DMS 273 treated with DMSO at 0.1 percent for 48 hours (cell line): ENCODE measurements at places on chromosomes 11 and 22.

DNA sequence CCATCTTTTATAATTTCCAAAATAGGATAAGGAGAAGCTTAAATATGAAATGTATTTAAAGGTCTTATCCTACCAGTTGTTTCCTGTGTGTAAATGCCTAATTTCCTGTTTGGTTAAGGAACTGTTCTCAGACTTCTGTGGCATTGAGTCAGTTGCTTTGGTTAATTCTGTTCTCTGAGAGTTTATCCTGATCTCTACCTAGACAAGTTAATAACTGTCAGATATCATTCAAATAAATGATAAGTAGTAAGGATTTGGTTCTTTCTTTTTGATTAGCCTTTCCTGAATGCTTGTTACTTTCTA lies 39.5 kb downstream of the CTNND1 start:
- DNase-seq = no peak

DNA sequence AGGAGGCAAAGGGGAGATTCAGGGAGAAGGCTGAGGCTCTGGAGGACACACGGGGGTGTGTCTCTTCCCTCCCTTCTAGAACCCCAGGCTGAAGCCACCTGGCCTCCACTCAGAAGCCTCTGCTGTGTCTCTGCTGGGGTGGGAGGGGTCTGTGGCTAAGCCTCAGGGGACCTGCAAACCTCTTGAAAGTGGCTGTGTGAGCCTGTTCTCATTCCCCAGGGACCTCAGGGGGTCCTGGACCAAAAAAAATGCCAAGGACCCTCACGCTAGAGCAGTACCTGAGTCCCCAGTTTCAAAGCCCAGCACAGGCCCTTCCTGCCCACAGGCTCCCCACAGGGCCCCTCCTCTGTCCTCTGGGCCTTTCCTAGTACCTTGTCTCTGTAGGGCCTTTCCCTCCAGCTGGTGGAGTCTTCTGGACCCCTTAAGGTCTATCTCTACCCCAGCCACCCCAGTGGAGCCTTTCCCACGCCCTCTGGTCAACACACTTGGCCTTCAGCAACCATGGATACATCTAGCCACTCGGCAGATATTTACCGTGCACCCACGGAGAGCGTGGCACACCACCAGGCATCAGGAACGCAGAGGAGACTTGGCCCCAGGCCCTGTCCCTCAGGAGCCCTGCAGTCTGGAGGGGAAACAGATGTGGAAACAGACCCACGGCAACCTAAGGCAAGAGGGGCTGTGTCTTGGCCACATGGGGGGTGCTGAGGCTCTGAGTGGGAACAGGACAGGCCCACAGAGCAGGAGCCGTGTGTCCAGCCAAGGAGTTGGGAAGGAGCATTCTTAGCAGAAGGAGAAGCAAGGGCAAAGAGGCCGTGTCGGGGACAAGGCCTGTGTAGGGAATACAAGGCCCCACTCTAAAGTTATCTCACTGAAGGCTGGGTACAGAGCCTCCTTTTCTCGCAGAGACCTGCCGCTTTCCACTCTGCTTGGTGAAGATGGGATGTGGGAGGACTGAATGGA lies 18.5 kb downstream of the PLA2G6 start:
- DNase-seq = no peak

DNA sequence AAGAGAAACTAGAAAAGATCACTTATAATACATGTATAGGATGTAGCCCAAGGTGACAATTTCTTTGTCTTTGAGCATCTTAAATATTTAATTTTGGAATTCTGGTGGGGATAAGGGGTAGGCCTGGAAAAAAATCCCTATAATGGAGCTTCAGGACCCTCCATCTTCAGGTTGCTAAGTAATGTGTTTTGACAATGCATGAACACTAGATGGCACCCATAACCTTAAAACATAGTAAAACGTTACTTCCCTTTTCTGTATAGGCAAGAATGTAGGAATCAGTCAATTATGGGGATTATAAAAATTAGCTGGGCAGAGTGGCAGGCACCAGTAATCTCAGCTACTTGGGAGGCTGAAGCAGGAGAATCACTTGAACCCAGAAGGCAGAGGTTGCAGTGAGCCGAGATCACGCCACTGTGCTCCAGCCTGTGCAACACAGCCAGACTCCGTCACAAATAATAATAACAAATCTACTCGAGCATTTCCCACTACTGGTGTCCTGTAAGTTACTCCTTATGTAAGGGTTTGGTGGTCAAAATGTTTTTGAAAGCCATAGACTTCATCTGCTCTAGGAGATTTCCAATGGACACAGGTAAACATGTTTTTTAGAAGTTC lies 541.9 kb upstream of the CCDC90B start:
- DNase-seq = no peak

DNA sequence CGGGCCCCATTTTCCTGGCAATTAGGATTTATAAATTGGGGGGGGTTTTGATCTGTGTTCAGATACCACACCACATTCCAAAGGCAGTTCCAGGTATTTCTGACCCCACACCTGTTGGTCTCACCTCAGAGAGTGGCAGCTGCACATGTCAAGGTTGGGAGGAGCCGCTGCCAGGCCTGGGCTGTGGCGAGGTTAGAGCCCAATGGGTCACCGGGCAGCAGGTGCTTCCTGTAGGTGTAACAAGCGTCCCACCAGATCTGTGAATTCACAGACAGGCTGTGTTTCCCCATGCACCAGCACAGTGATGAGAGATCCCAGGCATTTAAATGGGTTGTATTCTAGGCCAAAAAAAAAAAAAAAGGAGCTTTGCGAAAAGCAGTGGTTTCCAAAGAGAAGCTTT lies 58.6 kb downstream of the CABIN1 start:
- no peak for DNase-seq

DNA sequence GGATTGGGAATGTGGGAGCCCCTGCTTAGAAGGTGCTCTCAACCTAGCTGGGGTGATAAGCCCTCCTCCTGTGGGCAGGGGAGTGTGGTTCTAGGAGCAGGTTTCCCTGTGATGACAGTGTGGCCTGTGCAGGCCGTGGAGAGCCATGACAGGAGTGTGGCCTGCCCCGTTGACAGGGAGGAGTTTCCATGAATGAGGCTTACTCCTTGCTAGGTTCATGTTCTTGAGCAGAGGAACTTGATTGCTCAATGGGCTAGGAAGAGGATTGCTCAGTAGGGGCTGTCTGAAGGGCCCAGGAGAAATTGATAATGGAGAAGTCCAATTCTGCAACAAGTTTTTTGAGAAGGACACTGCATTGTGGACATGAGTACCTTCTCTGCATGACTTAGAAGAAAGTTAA lies 92.0 kb downstream of the PPP6R3 start:
- DNase-seq = no peak

GRCh38 chr22:47552541-47553205 lies 790.2 kb downstream of the TBC1D22A start:
- DNase-seq = no peak

GRCh38 chr11:60251485-60252212 lies 8.7 kb upstream of the MS4A4E start:
- no peak for DNase-seq

GRCh38 chr11:74139151-74139918 lies 31.5 kb downstream of the C2CD3 start:
- DNase-seq = no peak

DNA sequence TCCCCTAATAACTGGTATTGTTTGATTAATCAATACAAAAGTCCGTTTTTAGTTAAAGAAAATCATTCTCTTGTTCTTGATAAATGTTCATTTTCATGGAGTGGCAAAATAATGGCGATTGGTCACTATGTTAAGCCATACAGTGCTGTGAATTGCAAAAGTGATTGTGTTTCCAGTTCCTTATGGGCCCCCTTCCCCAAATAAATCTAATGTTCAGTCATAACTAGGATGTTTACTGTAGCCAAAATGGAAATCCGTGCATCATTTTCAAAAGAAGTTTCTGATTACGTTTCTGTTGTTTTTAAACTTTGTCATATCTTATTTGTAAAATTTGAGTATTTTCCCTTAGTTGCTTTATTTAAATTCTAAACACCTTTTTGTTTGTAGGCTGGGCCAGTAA lies 845 bp downstream of the RBM7 start:
- no peak for DNase-seq

DNA sequence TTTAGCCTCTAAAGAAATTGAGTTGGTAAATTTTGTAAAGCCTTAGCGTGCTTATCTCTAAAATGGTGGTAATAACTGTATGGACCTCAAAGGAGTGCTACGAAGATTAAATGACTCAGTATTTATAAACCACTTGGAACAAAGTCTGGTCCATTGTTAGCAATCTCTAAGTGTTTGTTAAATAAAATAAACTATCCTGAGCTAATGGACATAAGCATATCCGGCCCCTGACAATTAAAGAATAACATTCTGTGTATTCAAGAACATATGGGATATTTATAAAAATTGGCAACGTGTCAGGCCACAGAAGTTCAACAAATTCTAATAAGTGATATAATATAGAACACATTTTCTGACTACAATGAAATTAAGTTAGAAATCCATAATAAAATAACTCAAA lies 71.0 kb downstream of the MYEOV start:
- DNase-seq = no peak

DNA sequence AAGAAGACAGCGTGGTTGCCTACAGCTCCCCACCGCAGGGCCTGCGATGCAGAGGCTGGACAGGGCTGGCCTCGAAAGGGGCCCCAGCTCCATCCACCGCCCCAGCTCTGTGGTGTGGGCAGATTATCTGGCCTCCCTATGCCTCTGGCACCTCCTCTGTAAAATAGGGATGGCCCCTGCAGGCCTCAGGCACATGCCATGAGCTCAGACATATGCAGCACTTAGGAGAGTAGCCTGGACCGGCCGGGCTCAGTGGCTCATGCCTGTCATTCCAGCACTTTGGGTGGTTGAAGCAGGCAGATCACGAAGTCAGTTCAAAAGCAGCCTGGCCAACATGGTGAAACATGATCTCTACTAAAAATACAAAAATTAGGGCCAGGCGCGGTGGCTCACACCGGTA lies 7.4 kb downstream of the APOBEC3D start:
- no peak for DNase-seq

- peak; percentile 58 for DNase-seq
Observed at GRCh38 chr11:44989831-44990566, 39.3 kb upstream of the TP53I11 start.

GRCh38 chr22:25875461-25875860 lies 133.5 kb downstream of the MYO18B start:
- DNase-seq = no peak
